ENCODE measurements at places on chromosomes 5 and 9.

- DNase-seq: no peak
Observed at GRCh38 chr9:123302348-123303214, 34.2 kb upstream of the STRBP start.

GRCh38 chr5:45017568-45017967 lies 208.8 kb downstream of the MRPS30 start:
- DNase-seq: no peak

DNA sequence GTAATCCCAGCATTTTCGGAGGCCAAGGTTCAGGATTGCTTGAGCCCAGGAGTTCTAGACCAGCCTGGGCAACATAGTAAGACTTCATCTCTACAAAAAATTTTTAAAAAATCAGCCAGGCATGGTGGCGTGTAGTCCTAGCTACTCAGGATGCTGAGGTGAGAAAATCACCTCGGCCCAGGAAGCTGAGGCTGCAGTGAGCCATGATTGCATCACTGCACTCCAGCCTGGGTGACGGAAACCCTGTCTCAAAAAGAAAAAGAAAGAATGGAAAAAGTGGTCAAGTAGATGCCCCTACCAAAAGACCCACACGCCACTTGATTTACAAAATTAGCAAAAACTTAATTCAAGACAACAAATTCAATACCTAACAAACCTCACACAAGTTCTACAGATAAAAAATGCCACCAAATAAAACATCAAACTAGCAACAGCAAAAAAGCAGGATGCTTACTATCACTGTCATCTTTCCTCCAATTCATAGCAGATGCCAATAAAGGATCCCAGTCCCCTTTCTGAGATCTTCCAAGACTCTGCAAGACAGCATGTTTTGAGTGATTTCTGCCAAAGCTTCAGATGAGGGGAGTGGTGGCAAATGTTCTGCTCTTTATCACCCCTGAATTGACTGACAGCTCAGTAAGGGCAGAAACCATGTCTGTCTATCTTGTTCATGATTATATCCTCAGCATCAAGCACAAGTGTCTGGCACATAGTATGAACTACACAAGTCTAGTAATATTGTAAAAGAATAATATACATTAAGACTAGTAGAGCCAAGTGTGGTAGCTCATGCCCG lies 34.2 kb upstream of the TESK1 start:
- no peak for DNase-seq

GRCh38 chr5:94180761-94181160 lies 437.6 kb downstream of the KIAA0825 start:
- no peak for DNase-seq

DNA sequence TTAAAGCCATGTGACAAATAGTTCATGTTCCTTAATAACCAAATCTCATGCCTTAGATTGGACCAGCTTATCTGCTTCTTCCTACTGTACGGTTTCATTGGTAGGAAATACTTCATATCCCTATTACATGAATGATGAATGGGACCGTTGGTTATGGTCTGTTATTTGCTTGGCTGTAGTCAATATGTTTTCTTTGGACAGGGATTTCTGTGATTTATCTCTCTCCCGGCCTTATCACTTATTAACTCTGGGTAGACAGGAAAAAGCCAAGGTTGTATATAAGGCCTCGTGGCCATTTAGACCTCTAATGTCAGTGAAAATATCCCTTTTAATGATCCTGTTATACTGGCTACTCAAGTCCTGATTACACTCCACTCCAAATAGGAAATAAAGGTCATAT lies 330.6 kb downstream of the EBF1 start:
- DNase-seq: no peak

- DNase-seq: no peak
Observed at GRCh38 chr9:130642926-130643325, 21.5 kb upstream of the PRDM12 start.

DNA sequence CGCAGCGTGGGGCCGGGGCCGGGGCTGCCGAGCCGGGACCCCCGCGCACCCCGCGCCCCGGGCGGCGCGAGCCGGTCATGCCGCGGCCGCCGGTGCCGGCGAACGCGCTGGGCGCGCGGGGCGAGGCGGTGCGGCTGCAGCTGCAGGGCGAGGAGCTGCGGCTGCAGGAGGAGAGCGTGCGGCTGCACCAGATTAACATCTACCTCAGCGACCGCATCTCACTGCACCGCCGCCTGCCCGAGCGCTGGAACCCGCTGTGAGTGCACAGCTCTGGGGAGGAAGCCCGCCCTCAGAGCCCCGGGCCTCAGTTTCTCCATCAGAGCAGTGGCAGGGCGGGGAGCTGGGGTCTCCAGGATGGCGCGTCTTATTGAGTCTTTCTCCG lies 335 bp downstream of the GALNT12 start:
- DNase-seq: no peak

GRCh38 chr5:172505845-172506244 lies 51.5 kb upstream of the SH3PXD2B start:
- no peak for DNase-seq

DNA sequence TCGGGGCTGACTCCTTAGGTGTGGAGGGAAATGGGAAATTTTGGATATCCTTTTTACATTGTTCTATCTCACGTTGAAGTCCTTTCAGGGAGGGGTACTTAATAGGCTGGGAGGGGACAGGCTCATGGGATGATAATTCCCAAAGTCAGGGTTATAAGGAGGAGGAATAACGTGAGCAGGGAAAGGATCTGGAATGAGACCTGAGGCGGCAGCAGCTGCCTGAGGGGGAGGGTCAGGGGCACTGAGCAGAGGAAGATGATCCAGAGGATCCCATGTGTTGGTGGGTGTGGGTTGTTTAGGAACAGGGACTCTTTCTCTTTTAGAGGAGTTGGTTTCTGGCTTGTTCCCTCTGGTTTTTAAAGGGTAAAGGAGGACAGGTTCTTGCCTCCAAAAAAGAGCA lies 18.7 kb downstream of the IFT74 start:
- no peak for DNase-seq

- no peak for DNase-seq
Observed at GRCh38 chr9:134236001-134236421, 71.6 kb upstream of the RNU6ATAC start.

GRCh38 chr9:127142931-127143464 lies 20.6 kb upstream of the ANGPTL2 start:
- no peak for DNase-seq

DNA sequence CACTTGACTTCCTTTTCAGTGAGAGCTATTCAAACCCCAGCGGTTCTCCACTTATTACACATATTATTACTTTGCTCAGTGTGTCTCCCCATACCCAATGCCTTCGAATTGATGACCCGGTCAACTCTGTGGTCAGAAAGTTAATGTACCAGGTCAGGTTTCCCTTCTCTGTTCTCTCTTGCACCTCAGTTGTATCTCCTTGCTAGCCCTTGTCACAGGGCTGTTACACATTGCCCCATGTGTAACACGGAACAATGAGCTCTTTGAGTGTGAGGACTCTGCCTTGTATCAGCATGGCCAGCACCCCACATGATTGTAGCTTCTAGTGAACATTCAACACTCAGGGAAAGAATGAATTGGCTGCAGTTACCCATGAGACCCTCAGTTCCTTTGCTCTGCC lies 73.6 kb downstream of the DOCK2 start:
- no peak for DNase-seq
